Fibroblast of skin of right biceps (primary cell): ENCODE measurements at places on chromosomes 5 and 9.

- no peak for DNase-seq
These were observed 27.3 kb downstream of the EXD3 start for GRCh38 chr9:137395666-137396010.

- DNase-seq: peak; percentile 62
These were observed 367.7 kb upstream of the PRR16 start for GRCh38 chr5:120096413-120096812.

DNA sequence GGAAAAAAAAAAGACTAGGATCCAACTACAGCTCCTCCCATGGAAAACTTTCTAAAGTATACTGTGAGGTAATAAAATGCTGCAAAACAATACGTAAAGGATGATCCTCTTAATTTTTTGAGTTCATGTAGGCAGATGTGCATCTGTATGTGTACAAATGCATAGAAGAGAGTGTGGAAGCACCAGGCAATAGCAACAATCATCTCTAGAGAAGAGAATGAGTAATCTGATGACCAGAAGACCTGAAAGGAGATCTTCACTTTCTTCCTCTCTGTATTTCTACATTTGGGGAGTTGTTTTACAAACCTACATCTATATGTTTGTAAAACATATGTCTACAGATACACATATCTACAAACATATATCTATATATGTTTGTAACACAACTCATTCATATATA lies 29.3 kb upstream of the SPDL1 start:
- no peak for DNase-seq

DNA sequence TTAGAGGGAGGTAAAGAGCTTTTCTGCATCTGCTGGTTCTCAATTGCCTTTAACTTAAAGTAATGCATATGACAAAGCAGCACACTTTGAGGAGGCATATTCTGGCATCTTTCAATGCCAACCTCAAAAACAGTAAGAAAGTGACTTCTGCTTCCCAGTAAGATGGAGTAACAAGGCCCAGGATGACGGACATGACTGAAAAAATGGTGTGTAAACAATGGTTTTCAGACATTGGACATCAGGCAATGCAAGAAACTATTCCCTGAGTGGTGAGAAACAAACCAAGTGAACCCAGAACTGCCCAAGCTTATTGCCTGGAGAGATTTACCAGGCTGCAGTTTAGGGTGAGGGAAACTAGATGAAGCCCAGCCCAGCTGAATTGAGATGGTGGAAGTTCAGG lies 39.8 kb upstream of the TTC39B start:
- no peak for DNase-seq

GRCh38 chr5:96439477-96440184 lies 6.6 kb upstream of the PCSK1 start:
- no peak for DNase-seq

DNA sequence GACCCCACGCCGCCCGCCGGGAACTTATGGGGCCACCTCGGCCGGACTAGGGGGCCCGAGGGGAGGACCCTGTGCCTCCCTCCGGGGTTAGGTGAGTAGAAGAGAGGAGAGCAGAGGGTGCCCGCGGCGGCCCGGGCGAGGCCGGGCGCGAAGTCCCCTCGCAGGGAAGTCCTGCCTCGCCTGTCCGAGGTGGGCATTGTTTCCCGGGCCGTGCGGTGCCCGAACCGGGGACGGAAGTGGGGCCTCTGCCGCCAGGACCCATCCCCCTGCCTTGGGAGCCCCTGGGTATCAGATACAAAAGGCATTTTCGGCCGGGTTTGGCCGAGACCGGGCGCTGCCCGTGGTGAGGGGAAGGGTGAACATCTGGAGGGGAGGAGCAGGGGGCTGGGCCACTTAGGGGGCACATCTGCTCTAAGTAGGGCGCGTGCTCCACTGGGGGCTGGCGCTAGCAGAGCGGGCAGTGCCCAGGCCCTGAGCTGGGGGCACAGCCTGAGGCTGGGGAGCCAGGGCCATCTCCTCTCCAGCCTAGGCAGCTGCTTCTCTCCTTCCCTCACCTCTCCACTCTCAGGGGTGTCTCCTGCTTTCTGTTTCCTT lies 48.2 kb downstream of the DAB2IP start:
- no peak for DNase-seq

DNA sequence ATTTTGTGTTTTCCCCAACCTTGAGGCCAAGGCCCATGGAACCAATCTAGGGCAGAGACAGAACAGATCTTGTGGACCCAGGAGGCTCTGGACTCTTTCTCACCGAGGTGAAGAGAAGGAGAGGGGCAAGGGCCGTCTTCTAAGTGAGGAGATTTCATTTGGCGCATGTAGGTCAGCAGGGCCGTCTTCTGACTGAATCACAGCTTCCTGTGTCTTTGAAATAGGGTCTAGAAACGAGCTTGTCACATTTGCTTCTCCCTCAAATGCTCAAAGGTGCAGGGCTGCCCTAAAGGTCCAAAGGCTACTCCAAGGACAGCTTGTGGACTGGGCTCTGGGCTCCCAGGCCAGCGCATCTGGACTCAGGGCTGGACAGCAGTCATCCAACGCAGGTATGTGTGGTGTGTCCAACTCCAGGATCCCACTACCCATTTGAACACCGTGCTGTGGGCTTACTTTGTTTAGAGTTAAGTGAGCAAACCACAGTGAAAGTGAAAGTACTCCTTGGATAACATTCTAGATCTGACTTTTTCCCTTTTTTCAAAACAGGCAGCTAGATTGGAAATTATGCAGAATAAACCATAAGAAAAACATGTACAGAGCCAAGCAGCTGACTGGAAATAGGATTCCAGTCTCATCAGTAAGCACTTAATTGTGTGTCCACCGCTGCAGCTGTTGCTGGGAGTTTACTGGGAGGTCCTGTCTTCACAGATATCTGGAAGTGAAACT lies 357.0 kb downstream of the GADD45G start:
- peak; percentile 62 for DNase-seq

DNA sequence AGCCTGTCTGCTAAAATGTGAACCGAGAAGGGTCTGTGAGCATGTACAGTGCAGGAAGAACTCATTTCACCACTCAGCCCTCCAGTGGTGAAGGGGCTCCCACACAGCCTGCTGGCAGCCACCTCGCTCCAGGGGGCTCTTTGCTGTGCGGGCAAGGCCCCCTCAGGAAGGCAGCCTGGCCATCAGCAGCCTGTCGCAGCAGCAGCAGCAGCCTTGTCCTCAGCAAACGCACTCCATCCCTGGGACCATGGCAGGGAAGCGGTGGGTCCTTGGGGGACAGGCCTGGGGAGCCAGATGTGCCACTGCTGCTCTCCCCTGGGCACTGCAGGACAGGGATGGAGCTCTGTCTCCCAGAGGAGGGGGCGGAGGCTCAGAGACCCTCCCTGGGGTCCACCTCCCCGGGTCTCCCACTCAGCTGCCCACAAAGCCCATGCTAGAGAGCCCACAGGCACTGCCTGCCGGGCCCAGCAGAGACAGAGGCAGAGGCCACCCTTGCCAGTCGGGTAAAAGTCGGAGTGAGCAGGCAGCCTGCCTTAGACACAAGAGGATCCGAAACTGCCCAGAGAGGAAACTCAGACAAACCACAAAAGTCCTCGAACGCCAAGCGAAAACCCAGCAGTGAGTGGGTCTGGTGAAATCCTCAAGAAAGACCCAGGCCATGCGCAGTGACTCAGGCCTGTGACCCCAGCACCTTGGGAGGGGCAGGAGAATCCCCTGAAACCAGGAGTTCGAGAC lies 8.0 kb downstream of the BRD3 start:
- no peak for DNase-seq

- DNase-seq: no peak
These were observed 190.1 kb downstream of the CD180 start for GRCh38 chr5:67006500-67006848.

GRCh38 chr5:34957857-34958690 lies 28.7 kb downstream of the DNAJC21 start:
- DNase-seq: peak; percentile 22

GRCh38 chr5:89241186-89241585 lies 358.2 kb upstream of the MEF2C start:
- DNase-seq: peak; percentile 81

DNA sequence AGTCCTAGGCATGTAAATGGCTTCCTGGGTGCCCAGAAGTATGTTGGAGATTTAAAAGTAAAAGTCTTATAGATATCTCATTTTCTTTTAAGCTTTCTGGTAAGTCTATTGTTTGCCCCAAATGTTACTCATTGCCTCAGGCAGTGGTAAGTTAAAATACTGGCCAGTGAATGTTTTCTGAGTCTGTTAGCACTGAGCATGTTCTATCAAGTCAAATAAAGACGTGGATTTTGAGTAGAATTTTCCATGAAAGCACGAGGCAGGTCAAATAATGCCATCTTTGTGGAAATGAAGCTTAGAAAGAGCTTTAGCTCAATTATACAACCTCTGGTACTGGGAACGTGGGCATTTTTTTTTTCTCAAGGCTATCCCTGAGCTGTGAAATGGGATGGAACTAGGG lies 651.3 kb upstream of the ACO1 start:
- no peak for DNase-seq

- peak; percentile 79 for DNase-seq
These were observed 120.6 kb downstream of the C9orf50 start for GRCh38 chr9:129500161-129500862.

DNA sequence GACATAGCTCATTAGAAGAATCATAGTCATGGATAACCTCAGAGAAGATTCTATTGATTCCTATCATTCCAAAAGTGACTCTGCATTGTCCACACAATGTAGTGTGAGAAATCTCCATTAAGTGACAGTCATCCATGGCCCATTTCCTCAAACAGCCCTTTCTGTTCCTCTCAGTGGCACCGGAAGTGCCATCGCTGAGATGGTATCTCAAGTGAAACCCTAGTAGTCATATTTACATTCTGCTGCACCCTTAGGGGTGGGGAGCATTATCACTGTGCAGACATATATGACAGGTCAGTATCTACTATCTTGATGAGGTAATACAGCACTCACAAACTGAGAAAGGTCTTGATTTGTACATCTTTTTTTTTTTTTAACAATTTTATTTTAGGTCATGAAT lies 55.4 kb upstream of the MIER3 start:
- no peak for DNase-seq

- no peak for DNase-seq
These were observed 2.0 kb upstream of the SPINK9 start for GRCh38 chr5:148333262-148333849.

DNA sequence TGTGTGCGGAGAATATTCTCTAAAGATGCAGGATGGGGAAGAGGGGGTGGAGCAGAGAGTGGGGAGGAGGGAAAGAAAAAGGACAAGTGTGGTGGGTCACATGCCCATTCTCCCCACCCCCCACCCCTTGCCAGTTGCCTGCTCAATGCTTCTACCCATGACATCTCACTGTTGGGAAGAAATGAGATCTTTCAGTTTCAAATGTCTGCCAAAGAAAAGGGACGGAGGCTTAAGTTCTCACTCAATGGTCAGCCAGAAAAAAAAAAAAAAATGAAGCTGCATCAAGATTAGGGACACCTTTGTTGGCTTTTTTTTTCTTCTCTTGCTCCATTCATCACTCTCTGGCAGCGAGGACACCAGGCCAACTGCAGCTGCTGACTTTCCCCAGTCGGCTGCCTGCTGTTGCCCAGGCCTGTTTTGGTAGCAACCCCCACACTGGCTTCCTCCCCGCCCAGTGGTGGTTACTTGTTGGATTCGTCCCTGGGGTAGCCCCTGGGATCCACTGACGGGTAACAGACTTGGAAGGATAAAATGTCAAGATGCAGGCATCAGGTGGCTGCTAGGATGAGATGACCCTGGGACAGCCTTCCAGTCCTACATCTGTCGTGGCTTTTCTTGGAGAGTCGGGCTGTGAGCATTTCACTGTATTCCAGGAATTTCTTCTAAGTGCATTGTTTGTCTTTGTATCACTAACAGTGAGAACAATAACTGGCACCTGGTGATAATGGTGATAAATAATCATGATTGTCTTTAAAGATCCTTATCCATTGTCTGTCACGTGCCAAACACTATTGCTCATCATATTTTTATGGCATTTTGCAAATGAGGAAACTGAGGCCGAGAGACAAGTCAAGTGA lies 9.1 kb downstream of the WWC1 start:
- no peak for DNase-seq

GRCh38 chr5:60522292-60522905 lies 177.6 kb downstream of the DEPDC1B start:
- DNase-seq: peak; percentile 82

GRCh38 chr5:41875121-41875520 lies 4.9 kb upstream of the OXCT1 start:
- no peak for DNase-seq

DNA sequence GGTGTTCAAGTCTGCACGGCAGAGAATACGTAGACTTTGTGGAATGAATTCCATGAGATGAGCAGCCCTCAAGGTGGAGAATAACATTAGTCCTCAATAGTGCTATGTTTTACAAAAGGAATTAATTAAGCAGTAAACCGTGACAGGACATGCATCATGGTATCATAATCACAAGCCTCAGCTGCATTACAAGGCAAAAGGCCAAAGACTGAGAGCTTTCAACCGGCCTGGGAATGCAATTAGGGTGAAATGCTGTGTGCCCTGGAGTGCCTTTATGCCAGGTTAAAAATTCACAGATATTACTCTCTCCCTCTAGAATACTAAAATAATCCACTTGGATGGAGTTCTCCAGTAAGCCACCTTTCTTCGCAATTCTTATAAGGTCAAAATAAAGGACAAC lies 270.6 kb downstream of the MLLT3 start:
- peak; percentile 34 for DNase-seq

DNA sequence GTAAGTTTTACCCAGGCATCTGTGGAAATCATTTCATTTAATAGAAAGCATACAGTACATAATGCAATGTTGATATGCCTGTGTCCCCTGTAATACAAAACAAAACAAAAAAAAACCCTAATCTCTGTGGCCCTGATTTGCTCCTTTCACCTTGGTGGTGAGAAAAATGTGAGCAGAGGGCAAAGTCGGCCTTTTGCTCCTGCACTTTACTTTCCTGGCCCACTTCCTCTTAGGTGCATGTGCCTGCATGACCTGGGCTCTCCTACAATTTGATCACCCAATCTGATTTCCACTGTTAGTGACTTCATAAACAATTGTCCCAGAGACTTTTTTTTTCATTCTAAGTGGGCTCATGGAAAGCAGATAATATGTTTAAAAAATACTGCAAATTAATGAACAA lies 424.3 kb downstream of the SEMA5A start:
- DNase-seq: no peak

GRCh38 chr5:123382252-123382651 lies 41.0 kb downstream of the CEP120 start:
- no peak for DNase-seq

DNA sequence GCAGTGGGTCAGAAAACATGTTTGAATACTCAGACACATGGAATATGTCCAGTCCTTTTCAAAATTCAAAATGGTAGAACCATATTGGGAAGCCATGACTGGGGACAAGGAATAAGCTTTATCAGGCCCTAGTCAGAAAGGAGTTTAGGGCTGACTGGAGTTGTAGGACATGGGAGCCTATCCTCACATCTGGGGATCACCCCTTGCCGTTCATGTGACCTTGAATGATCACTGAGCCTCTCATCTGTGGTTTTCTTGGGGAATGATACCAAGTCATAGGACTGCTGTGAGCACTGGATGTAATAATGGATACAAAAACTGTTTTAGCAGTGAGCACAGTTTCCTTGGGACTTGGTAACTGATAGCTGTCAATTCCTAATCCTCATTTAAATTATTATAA lies 84.7 kb downstream of the IQGAP2 start:
- DNase-seq: no peak

GRCh38 chr5:96924016-96924443 lies 11.8 kb upstream of the LNPEP start:
- no peak for DNase-seq
